ENCODE measurements at places on chromosomes 1 and 21. TPM values are rescaled to one million over a fixed set of nuclear protein-coding genes. Genes with fewer than 3 reads are reported as not detected.

GRCh38 chr1:184287001-184287400 lies 99.8 kb upstream of the C1orf21 start:
- DNase-seq = no peak
- H3K27ac ChIP-seq = no peak overlapping the region
- no peaks in the 10 kb centered on the region for H3K4me1 ChIP-seq
- no peak overlapping the region for H3K4me3 ChIP-seq

DNA sequence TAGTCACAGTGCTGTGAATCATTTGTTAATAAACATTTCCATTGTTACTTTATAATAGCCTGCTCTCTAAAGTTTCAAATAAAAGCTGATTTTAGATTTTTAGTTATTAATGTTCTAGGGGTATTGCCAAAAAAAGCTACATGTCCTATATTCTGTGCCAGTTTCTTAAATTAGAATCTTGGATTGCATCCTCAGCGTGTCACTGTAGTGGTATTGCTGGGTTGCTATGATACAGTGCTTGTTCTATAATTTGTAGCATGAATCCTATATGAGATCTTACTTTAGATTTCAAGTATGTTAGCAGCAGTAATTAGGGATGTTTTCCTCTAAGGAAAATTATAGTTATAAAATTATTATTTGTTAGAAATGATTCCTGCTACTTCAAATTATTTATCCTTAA lies 16.4 kb downstream of the PPP2R5A start:
- no peak for DNase-seq
- no peak overlapping the region for H3K27ac ChIP-seq
- no peak overlapping the region for H3K4me3 ChIP-seq
- peaks cover 15% of the 10 kb centered on the region for H3K36me3 ChIP-seq
- no peaks in the 10 kb centered on the region for H3K27me3 ChIP-seq

DNA sequence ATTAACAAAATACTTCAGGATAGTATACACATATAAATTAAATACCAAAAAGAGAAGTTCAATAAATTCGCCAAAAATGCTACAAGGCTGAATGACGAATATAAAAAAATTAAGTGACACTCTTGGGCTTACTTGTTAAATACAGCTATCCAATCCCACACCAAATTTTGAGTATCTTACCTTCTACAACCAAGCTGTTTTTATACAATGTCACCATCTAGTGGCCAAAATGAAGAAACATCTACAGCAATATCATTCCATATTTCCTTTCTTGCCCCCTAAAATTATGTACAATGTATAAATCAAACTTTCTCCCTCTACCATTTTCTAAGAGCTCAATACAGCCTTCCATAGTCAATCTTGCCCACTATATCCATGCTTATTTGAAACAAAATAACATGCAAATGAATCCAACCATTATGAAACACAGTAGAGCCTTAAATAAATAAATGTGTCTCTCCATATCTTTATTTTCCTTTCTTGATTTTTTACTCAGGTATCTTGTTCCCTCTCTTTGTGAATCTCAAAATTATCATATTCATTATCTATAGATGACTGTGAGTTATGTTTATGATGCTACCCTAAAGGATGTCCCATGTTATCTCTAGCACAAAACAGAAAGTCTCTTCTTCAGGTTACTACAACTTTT lies 86.3 kb downstream of the ACBD6 start:
- H3K27me3 ChIP-seq = no peaks in the 10 kb centered on the region
- no peak overlapping the region for H3K27ac ChIP-seq
- no peaks in the 10 kb centered on the region for H3K4me1 ChIP-seq
- peaks cover 3% of the 10 kb centered on the region for H3K36me3 ChIP-seq
- no peak overlapping the region for H3K4me3 ChIP-seq

DNA sequence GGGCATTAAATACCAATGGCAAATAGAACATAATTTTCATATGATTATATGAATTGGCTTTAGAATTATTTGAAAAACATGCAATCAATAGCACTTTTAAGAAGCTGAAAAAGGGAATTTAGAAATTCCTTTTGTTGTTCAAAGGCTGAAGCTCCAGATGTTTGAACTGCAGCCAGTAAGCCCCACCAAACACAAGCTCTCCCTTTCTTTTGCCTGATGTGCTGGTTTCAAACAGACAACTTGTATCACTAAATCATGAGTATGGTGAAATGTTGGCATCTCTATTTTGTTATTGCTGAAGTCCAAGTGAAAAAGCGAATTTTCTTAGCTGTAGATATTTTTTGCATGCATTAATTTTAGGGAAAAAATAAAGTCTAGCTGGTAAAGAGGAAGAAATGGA lies 27.5 kb upstream of the NCAM2 start:
- H3K4me1 ChIP-seq = no peaks in the 10 kb centered on the region
- H3K36me3 ChIP-seq = no peaks in the 10 kb centered on the region
- no peaks in the 10 kb centered on the region for H3K27me3 ChIP-seq
- no peak overlapping the region for H3K4me3 ChIP-seq
- no peak overlapping the region for H3K27ac ChIP-seq

GRCh38 chr1:200205216-200205995 lies 177.9 kb downstream of the NR5A2 start:
- no peak for DNase-seq
- no peak overlapping the region for H3K4me3 ChIP-seq
- H3K4me1 ChIP-seq = peaks cover 6% of the 10 kb centered on the region
- peaks cover 12% of the 10 kb centered on the region for H3K27me3 ChIP-seq

- no peak overlapping the region for H3K27ac ChIP-seq
- peaks cover 12% of the 10 kb centered on the region for H3K4me1 ChIP-seq
- no peaks in the 10 kb centered on the region for H3K36me3 ChIP-seq
These were observed 85.1 kb downstream of the NID1 start for GRCh38 chr1:235979716-235980333.

- H3K4me3 ChIP-seq = no peak overlapping the region
- H3K27me3 ChIP-seq = peaks cover 4% of the 10 kb centered on the region
- H3K4me1 ChIP-seq = peaks cover 16% of the 10 kb centered on the region
- peak overlapping the region; percentile 32 for H3K27ac ChIP-seq
- DNase-seq = no peak
These were observed 50.5 kb upstream of the PRRC2C start for GRCh38 chr1:171434717-171435346.

DNA sequence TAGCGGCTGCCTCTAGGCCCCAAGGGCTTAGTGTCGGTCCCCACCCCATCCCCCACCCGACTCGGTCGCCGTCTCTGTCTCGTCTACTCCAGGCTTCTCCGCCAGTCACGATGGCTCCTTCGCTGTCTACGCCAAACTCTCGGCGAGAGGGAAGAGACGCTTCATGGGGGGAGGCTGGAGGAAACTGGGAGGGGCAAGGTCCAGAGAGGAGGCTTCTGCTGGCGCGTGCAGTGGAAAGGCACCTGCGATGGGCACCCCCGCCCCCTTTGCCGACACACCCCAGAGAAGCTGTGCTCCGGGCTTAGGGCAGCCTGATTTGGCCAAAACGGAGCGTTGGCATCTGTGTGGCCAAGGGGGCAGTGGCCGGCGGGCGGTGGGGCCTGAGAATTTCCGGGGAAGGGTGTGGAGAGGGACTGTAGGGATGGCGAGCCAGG lies 1.2 kb upstream of the CSMD2 start:
- no peak overlapping the region for H3K4me3 ChIP-seq
- H3K27ac ChIP-seq = no peak overlapping the region
- H3K27me3 ChIP-seq = peaks cover 62% of the 10 kb centered on the region
- peaks cover 10% of the 10 kb centered on the region for H3K4me1 ChIP-seq
- H3K36me3 ChIP-seq = no peaks in the 10 kb centered on the region

DNA sequence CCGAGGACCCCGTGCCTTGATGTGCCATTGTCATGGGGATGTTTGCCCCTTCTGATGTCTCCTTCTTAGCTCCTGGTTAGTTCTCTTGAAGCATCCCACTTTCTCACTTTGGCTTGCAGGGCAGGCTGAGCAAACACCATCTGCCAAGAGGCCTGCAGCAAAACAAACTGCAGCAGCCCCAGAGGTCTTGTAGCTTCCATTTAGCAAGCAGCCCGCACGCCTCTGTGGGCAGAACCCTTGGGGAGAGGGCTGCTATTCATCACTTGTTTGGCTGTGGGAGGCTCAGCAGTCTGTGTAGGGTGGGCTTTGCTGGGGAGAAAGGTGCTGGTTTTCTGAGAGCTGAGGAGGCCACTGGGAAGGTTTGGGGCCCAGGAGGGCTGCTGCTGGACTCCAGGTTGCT lies 56.7 kb downstream of the KCNC4 start:
- H3K36me3 ChIP-seq = no peaks in the 10 kb centered on the region
- no peak overlapping the region for H3K4me3 ChIP-seq
- peaks cover 7% of the 10 kb centered on the region for H3K4me1 ChIP-seq
- peaks cover 12% of the 10 kb centered on the region for H3K27me3 ChIP-seq
- H3K27ac ChIP-seq = no peak overlapping the region
- no peak for DNase-seq

DNA sequence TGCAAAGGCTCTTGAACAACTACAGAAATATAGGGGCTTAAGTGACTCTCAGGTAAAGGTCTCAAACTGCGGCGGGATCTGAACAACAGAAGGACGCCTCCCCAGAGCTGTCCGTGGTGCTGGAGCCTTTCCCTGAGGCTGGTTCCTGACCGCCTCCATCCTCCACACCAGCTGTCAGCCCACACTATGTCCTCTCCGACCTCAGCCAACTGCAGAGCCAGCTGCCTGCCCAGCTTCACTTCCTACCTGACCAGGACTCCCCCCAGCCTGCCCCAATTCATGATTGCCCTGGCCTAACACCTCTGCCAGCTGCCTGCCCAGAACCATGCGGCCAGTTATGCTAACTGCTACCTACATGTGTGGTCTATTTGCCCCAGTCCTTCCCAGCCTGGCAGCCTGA lies 63.6 kb upstream of the ZC3H12A start:
- no peaks in the 10 kb centered on the region for H3K36me3 ChIP-seq
- H3K27me3 ChIP-seq = no peaks in the 10 kb centered on the region
- H3K27ac ChIP-seq = no peak overlapping the region

- H3K27me3 ChIP-seq = peaks cover 10% of the 10 kb centered on the region
- H3K27ac ChIP-seq = no peak overlapping the region
- no peak overlapping the region for H3K4me3 ChIP-seq
- DNase-seq = no peak
- H3K4me1 ChIP-seq = no peaks in the 10 kb centered on the region
These were observed 162.5 kb upstream of the SYT6 start for GRCh38 chr1:114316204-114316603.

DNA sequence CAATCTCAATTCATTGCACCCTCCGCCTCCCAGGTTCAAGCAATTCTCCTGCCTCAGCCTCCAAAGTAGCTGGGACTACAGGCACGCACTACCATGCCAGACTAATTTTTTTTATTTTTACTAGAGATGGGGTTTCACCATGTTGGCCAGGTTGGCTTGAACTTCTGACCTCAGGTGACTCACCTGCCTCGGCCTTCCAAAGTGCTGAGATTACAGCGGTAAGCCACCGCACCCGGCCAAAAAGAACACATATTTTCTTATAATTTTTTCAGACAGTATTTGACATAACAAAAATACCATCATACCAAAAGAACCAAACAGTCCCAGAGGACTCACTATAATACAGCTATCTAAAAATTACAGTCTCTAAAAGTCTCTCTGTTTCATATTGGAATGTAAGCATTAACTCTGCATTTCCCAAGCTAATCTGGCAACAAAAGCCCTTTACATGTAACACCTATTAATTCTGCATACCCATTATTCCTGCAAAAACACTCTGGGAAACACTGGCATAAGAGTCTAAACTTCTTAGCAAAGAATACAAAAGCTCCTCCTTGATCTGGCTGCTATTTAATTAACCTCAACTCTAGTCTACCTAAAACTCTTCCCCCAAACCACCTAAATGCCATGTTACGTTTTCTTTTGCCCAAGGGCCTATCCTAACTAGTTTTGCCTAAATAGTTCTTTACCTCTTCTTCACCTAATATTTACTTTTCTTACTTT lies 26.9 kb downstream of the WDR26 start:
- H3K27me3 ChIP-seq = no peaks in the 10 kb centered on the region
- H3K36me3 ChIP-seq = peaks cover 47% of the 10 kb centered on the region
- DNase-seq = no peak
- H3K27ac ChIP-seq = peak overlapping the region; percentile 15
- H3K4me1 ChIP-seq = peaks cover 27% of the 10 kb centered on the region

- no peak overlapping the region for H3K4me3 ChIP-seq
- H3K36me3 ChIP-seq = no peaks in the 10 kb centered on the region
- no peak for DNase-seq
- H3K27me3 ChIP-seq = no peaks in the 10 kb centered on the region
- no peak overlapping the region for H3K27ac ChIP-seq
These were observed 190.6 kb downstream of the FMN2 start for GRCh38 chr1:240282061-240282830.

- no peaks in the 10 kb centered on the region for H3K36me3 ChIP-seq
- DNase-seq = no peak
- no peaks in the 10 kb centered on the region for H3K4me1 ChIP-seq
- H3K27ac ChIP-seq = no peak overlapping the region
These were observed 39.8 kb upstream of the SELENON start for GRCh38 chr1:25760122-25760719.

DNA sequence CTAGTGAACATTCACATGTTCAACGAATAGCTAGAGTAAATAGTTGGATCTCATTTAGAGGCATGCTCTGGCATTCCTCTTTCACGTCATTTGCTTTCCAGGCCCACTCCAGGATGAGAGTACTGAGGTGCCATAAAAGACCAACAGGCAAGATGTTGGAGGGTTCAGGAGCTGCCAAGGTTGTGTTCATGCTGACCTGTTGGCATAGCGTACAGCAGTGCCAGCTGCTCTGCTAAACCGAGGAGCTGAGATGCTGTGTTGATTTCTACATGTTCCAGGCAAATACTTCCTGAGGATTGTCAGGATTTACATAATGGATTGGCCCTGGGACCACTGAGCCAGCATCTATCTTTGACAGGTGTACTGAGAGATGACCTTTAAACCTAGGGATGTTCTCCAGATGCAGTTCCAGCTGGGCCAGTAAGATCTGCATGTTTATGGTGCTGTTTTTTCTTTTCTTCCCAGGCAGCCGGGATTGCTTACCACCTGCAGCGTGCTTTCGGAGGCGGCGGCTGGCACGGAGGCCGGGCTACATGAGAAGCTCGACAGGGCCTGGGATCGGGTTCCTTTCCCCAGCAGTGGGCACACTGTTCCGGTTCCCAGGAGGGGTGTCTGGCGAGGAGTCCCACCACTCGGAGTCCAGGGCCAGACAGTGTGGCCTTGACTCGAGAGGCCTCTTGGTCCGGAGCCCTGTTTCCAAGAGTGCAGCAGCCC lies 66.9 kb downstream of the DISC1 start:
- H3K36me3 ChIP-seq = peaks cover 5% of the 10 kb centered on the region
- no peak for DNase-seq
- no peak overlapping the region for H3K4me3 ChIP-seq
- H3K27ac ChIP-seq = no peak overlapping the region

- H3K4me3 ChIP-seq = peak overlapping the region; percentile 98
- no peaks in the 10 kb centered on the region for H3K27me3 ChIP-seq
- peak; percentile 68 for DNase-seq
- peak overlapping the region; percentile 98 for H3K27ac ChIP-seq
- H3K36me3 ChIP-seq = peaks cover 50% of the 10 kb centered on the region
- H3K4me1 ChIP-seq = peaks cover 69% of the 10 kb centered on the region
These were observed 45.3 kb downstream of the MRPL39 start for GRCh38 chr21:25561668-25562641.

The COL9A2 gene
- total RNA-seq = 22.3 TPM

The OR2L8 gene
- not detected for total RNA-seq

The AIM2 gene
- 52.9 TPM for total RNA-seq

The MEAF6 gene
- 103 TPM for total RNA-seq

The ADAMTS5 gene
- total RNA-seq = not detected

The CCDC185 gene
- total RNA-seq = not detected

The FAM163A gene
- total RNA-seq = not detected

The SLAMF1 gene
- 118 TPM for total RNA-seq

Measured in activated T-helper 1 cell treated with anti-CD3 and anti-CD28 coated beads, Interleukin-12 subunit alpha, Interleukin-12 subunit beta, Interleukin-2, Interleukin-4 antibody, amounts not matched to agents 30 ng/mL and 10 ng/mL and 1 ng/mL, durations not matched to agents 14 hours and 24 hours and 36 hours (primary cell).